ENCODE measurements at places on chromosomes 3 and 15.
A peak's percentile ranks its signal among the peaks of the same experiment; 100 is the strongest.

GRCh38 chr15:50710585-50710984, 24.0 kb upstream of the TRPM7 start:
- no peak for DNase-seq

DNA sequence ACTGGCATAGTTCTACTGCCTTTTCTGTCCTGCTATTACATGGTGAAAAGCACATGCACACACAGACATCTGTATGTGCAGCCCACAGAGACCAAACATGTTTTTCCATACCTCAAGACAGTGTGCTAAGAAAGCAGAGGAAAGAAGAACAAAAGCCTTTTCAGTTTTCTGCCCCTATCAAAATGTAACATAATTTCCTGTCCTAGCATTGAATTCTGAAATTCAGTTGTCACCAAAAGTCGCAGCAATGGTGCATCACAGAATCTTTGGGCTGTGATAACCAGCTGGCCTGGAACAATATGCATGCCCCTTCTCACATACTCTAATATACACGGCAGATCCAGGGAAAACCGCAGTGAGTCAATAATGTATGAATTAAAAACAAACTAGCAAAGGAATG, 153.8 kb upstream of the RAP2B start:
- DNase-seq = no peak

GRCh38 chr3:45664578-45664977, 24.6 kb upstream of the SACM1L start:
- DNase-seq = peak; percentile 73

GRCh38 chr3:49840388-49840787, 16.0 kb downstream of the TRAIP start:
- DNase-seq = no peak

GRCh38 chr15:59571606-59572005, 40.0 kb upstream of the GCNT3 start:
- DNase-seq = no peak

GRCh38 chr15:29102911-29103823, 166.5 kb downstream of the NSMCE3 start:
- DNase-seq = no peak

DNA sequence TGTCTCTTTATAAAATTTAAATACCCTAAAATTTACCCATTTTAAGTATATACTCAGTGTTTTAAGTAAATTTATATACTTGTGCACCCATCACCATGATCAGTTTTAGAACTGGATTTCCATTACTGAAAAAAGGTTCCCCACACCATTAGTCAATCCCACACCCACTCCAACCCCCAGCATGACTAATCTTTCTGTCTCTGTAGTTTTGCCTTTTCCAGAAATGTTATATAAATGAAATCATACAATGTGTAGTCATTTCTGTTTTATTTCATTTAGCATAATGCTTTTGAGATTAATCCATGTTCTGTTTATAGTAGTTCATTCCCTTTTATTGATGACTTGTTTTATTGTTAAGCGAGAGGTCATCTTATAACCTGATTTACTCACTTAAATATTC, 66.1 kb upstream of the LIMD1 start:
- no peak for DNase-seq

GRCh38 chr15:68979816-68980215, 34.7 kb upstream of the NOX5 start:
- no peak for DNase-seq

GRCh38 chr3:151393941-151394340, 9.4 kb upstream of the P2RY12 start:
- DNase-seq = no peak

- DNase-seq = no peak
Observed at GRCh38 chr15:71532994-71533393, 277.4 kb upstream of the NR2E3 start.

DNA sequence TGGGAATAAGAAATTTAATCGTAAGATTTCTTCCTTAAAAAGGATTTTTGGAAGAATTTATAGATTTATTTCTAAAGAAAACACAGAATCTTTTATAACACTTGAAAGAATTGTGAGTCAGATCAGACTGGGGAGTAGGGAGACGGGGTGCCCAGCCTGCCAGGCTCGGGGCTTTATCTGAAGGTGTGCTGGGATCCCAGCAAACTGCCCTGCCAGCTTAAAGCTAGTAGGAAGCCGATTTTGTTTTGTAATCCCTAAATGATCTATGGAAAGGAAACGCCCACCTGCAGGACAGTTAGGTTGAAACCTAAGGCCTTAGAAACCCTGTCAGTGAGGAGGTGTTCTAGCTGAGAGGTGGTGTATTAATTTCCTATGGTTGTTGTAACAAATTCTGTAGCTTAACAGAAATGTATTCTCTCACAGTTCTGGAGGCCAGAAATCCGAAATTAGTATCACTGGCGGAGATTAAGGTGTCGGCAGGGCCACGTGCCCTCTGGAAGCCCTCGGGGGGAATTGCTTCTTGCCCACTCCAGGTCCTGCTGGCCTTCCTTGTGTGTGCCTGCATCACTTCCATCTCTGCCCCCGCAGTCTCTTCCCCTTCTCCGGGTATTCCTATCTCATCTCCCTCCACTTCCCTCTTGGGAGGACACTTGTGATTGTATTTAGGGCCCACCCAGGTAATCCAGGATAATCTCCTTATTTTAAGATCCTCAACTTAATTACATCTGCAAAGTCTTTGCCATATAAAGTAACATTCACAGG, 19.3 kb upstream of the RAB6B start:
- no peak for DNase-seq

DNA sequence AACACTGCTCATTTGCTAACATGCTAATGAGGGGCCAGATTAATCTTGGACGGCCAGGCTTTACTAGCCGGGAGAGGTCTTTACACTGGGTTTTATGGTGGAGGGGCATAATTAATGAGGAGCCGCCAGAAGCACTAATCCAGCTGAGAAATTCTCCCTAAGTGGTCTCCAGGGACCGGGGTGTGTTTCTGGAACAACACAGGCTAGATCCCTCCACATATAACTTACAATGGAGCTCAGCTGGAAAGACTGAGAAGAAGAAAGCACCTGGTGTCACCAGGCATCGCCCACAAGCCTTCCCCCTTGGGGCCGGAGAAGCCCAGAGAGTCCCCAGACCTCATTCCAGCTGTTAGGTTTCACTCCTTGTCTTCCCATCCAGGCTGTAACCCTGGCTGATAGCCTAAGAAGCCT, 127.5 kb downstream of the MEGF11 start:
- DNase-seq = no peak

DNA sequence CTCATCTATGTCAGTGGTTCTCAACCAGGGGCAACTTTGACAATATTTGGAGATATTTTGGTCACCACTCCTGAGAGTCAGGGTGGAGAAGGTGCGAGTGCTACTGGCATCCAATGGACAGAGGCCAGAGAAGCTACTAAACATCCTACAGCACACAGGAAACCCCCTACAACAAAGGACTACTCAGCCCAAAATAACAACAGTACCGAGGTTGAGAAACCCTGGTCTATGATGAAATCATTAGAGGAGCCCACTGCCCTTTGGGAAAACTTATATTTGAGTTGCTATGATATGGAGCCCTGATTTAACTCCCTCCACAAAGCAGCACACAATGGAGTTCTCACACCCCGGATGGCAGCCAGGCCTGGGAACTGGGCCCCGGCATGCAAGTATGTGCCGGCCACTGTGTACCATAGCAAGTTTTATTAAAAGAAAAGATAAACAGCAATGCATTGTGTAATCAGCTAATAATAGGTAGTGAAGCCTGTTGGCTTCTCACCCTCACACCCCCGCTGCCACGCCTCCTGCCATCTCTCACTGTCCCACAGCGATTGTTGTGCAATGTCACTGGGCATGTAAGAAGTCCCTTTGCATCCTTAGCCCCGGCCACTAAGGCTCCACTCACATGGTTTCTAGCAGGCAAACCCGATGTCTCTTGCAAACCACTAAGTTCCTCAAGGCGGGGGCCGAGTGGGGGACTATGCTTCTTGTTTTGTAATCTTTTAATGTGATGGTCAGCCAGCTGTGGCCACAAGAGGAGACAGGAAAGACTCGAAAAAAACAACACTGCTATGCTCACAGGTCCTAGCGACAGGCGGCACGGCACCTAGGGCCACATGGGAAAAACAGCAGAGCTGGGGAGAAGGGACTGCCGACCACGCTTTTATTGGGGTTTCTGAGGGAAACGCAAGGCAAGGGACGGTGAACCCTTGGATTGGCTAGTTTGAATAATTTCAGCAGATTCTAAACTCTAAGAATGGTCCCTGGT, 110.0 kb downstream of the AQP9 start:
- DNase-seq = no peak

GRCh38 chr3:14569474-14570000, 29.4 kb upstream of the GRIP2 start:
- DNase-seq = no peak

DNA sequence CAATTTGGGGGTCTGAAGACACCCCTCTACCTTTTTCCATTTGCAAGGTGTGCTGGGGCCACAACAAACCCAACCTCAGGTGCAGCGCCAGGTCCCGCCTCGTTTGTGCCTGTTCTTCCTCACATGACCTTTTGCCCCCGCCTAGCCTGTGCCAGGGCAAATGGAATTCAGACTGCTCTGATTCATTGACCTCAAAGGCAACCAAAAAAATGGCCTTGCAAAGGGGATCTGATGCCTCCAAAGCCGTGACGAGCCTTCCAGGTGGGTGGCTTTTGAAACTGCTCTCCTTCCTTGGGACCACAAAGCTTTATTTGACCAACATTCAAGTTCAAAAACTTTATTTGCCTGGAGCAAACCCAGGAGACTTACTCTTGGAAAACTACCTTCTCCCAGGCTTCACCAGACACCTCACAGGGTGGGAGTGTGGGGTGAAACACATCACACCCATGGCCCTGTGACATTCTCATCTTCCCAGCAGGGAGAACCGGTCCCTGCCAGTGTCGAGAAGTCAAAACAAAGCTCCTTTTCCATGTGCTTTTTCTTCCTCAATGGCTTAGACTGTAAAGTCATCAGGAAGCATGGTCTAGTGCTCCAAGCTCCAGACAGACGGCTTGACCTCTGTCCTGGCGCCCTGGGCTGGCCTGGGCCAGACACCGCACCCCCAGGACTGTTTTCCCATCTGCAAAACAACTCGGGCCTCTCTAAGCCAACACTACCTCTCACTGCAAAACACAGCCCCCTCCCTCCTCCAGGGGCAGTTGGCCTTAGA, 103.9 kb upstream of the HES1 start:
- no peak for DNase-seq

DNA sequence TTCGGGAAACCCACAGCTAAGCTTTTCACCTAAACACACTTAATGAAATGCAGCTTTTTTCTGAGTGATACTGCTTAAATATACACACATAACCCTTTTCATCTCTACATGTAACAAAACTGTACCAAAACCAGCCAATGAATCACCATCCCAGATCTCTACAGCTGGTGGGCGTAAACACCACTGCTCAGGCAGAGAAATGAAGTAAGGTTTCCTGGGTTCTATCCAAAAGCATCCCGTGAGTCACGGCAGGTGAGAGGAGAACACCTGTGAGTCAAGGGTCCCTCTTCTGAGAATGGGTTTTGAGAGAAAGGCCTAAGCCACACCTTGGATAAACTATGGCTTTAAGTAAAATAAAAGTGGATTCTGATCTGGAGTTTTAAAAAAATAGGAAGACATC, 2.6 kb downstream of the CLDN1 start:
- DNase-seq = no peak

DNA sequence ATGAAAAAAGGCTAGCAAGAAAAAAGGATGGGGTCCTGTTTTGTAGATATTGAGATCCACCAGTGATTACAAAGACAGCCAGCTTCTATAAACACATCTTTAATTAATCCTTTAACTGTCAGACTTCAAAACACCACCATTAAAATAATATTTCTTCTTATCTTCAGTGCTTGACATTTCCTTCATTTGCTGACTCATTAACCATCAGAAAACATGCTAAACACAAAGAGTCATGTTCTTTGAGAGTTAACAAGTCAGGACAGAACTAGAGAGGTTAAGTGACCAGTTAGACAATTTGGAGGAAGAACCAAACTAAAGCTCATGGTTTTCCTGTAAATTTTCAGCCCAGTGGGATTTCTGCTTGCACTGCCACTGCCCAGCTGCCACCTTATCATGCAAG, 111.4 kb downstream of the MEIS2 start:
- no peak for DNase-seq

- DNase-seq = peak; percentile 48
Observed at GRCh38 chr15:90956274-90957030, 1.8 kb downstream of the RCCD1 start.

DNA sequence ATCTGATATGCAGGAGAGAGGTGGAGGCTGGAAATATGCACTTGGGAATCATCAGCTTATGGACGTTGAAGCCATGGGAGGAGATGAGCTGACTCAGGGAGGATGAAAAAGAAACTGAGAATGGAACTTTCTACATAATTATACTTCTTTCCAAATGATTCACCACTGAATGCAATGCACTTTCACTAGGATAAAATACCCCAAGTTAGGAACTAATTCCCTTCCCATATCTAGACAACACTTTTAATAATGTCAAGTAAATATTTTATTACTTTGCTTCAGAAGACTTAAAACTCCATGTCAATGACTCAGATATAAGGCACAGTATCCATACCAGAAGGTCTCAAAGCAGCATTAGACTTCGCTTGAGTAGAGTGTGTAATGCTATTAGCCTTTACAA, 24.2 kb downstream of the NPTN start:
- no peak for DNase-seq

GRCh38 chr3:133381346-133382109, 18.3 kb upstream of the BFSP2 start:
- DNase-seq = no peak

- no peak for DNase-seq
Observed at GRCh38 chr3:185030951-185031350, 121.9 kb downstream of the C3orf70 start.

GRCh38 chr3:172179680-172180399, 140.5 kb downstream of the FNDC3B start:
- DNase-seq = no peak

- DNase-seq = no peak
Observed at GRCh38 chr3:40387001-40387894, at the start of gene ENTPD3. Gene ENTPD3 (plus strand): TSS chr3:40387184. CDS start chr3:40388058, 874 bp downstream.

GRCh38 chr15:75884041-75884440, 19.6 kb upstream of the FBXO22 start:
- DNase-seq = no peak

DNA sequence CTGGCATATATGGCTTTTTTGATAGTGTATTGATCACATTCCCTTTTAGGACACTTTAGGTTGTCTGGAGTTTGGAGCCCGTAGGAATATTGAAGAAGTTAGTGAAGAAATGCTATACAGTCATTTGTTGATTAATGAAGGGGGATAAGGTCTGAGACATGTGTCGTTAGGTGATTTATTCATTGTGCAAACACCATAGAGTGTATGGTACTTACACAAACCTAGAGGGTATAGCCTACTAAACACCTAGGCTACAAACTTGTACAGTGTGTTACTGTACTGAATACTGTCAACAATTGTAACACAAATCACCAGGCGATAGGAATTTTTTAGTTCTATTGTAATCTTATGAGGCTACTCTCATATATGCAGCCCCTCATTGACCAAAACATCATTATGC, 3.3 kb downstream of the TPM1 start:
- no peak for DNase-seq

DNA sequence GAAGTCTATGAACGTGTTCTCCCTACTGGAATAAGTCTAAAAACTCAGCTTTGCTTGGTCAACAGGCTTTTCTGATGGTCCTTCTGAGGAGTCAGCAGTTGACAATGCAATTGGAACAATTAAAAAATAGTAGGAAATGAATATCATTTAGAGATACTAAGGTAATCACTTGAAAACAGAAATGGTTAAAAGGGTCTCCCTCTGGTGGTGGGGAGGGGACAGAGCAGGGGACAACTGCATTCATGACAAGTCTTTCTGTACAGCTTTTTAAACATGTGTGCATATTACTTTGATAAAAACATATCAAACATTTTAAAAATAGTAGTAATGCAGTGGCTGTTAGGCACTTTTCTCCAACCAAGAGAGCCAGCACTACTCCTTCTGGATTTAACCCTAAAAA, 119.9 kb upstream of the FHIT start:
- DNase-seq = no peak

GRCh38 chr3:124084022-124084881, 92.3 kb upstream of the ROPN1 start:
- no peak for DNase-seq
